ENCODE measurements at places on chromosomes 4 and X.

DNA sequence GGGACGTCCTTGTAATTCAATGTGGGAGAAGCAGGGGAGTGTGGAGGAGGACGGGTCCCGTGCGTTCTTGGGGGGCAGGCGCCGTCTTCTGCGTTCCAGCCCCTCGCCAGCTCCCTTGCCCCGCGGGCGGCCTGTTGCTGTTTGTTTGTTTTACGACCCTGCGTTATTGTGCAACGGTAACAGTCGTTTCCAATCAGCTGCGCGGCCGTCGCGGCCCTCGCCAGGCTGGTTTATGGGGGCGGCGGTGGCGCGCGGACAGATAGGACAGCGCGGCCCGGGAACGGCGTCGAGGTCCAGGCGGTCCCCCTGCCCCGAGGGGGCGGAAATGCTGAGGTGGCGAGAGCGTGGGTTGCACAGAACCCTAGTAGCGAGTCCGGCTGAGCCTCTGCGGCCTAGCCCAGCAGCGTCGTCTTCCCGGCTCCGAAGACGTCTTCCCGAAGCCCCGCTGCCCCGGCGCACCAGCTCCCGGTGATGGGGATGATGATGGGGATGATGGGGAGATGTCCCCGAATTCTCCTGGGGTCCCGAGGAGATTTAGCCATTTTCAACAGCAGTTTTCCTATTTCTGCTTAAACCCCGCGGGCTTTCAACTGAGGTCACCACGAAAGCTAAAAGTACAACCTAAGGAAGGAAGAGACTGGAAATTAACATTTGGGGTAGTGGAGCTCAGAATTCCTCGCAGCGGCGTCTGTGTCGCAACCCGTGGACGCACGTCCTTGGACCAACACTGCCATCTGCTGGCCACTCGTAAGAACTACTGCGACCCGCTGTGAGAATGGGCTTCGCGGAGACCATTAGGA lies 4.8 kb downstream of the PDGFRA start:
- peak; percentile 45 for DNase-seq

DNA sequence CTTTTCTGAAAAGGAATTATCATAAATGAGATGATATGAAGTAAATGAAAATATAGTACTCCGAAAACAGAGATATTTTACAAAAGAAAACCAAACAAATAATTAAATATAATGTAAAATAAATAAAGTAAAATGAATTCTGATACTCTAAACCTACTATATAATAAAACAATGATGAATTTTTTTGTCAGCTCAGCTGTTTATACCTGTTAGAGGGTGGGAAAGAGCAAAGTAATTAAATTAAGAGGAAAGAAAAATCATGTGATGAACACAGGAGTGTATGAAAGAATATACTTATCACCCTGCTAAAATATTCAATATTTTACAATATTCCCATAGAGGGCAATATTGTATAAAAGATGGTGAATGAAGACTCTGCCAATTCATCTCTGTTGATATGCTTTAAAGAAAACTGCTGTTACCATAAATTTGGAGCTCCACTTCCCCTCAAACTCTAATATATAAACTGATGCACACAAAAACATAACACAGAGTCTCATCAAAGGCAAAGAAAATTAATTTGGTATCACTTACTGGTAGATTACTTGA lies 6.5 kb upstream of the NDST4 start:
- no peak for DNase-seq

DNA sequence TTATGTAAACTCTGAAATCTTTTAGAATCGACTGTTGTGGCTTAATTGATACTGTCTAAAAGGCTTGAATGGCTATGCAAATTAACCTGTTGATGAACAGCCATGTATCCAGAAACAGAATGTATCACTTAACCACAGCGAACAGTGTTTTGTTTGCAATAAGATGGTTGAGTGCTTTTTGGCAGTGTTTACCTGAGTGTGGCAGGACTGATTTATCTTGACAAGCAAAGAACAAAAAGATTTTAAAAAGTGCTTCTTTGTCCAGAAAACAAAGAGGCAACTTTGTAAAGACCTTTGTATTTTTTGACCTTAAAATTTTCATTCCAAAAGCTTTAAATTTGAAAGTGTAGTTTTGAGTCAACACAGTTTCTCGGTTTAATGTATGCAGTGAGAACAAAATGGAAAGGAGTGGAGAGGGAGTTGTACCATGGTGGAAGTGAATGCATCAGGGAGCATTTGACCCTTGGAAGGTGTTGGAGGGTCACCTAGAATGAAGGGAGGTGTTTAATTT lies 18.0 kb downstream of the ARHGAP10 start:
- DNase-seq = no peak

DNA sequence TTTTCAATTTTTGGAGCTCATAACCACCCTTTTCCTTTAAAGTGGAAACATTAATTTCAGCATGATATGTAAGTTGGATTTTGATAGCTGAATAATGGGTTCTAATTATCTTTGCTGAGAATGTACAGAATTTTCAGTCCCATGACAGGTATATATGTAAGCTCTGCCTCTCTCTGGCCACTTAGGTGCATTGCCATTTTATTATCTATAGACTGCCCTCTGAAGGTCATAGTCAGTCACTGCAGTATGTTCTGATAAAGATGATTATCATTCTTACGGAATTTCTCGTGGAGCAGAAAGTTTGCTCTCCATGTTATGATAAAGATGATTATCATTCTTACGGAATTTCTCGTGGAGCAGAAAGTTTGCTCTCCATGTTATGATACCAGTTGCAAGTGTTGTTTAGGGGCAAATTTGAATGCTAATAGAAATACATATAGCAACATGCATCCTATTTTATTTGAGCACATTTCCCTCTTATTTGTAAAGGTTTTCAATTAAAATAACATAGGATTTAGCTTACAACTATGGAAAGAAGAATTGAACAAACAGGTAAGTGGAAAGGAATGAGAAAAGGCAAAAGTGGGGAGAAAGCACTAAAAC lies 10.4 kb downstream of the AFP start:
- DNase-seq = no peak

DNA sequence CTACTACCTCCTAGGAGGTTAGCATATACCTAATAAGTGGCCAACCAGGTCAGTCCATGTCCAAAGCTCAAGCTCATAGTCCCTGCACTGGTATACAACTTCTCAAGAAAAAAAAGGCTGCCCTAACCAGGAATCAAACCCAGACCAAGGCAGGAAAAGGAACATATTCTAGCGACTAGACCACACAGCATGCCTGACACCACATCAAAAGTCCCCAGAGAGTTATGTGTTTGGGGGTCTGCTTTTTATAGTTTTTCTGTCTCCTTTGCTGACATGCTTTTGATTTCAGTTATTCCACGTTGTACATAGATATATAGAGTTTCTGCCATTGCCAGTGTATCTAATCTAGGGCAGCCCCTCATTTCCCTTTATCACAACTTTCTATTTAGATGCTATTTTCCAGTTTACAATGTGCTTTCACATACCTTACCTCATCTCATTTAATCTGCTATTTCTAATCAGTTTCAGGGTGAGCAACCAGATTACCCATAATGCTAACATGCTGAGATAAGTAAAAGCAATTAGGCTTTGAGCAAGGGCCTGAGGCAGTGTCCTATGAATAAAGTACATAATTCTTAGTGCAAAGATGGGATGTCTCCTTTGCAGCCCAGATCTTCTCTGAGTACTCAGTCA lies 17.8 kb downstream of the ARHGEF6 start:
- no peak for DNase-seq

DNA sequence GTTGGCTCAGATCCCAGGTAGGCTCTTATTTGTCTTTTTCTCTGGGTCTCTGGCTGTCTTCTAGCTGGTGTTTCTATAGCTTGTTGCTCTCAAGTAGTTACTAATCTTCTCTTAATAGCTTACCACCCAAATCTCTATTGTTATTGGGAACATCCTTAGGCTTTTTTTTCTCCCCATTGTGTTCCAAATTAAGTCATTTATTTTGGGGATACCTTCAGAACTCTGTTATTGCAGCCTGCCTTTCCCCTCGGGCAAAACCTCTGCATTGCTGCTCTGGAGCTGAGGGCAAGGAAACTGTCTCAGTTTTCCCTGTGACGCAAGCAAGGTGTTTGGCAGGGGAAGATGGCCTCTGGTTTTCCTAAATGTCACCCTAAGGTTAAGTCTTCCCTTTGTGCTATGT lies 338.1 kb upstream of the ZCCHC13 start:
- DNase-seq = no peak

GRCh38 chrX:148161701-148162100 lies 180.6 kb downstream of the FMR1NB start:
- no peak for DNase-seq

DNA sequence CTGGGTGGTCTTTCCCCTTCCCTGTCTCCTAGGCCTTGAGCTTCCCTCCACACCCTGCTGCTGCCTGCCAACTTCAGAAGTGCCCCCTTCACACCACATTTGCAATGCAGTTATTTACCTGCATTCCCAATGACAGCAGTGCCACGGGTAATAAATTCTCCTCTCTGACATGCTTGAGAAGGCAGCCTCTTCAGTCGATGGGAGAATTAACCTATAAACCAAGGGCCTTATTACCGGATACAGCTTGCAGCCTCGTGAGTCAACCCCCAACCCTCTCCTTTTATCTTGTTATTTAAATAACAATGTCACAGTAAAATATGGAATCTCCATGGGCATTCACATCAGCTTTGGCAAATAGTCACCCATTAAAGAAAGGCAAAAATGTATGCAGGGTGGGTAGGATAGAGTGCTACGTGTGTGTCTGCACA lies 34.7 kb upstream of the LGI2 start:
- no peak for DNase-seq

DNA sequence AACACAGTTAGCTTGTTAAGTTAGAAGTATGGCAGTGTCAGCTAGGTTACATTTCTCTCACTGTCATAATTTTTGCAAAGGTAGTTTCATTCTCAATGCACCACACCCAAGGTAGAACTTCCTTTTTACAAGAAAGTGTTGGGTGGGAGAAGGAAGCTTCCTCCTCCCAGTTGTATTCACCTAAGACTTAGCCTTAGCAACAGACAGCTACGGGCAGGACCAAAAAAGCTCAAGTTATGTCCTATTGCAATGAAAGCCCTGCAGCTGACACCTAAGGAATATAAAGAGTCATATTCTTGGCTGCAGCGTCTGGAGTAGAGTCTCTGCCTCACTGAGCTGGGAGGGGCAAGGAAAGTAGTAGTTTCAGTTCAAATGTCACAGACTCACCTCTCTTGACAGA lies 25.1 kb upstream of the PRDM8 start:
- DNase-seq = no peak

DNA sequence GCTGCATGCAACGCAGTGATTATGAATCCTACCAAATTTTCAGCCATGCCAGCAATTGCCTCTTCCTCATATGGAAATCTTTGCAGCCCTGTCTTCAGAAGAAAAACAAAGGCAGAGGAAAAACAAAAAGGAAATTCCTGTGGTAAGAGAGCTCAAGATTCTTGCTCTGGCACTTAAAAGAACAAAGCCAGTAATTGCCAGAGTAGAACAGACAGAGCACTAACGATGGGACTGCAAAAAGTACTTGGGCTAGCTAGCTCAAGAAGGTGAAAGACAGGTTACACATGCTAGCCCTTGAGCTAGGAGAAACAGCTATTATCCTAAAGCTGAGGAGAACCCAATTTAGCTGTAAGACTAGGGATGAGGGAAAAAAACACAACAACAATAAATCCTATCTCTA lies 582.3 kb downstream of the KCNIP4 start:
- DNase-seq = no peak

DNA sequence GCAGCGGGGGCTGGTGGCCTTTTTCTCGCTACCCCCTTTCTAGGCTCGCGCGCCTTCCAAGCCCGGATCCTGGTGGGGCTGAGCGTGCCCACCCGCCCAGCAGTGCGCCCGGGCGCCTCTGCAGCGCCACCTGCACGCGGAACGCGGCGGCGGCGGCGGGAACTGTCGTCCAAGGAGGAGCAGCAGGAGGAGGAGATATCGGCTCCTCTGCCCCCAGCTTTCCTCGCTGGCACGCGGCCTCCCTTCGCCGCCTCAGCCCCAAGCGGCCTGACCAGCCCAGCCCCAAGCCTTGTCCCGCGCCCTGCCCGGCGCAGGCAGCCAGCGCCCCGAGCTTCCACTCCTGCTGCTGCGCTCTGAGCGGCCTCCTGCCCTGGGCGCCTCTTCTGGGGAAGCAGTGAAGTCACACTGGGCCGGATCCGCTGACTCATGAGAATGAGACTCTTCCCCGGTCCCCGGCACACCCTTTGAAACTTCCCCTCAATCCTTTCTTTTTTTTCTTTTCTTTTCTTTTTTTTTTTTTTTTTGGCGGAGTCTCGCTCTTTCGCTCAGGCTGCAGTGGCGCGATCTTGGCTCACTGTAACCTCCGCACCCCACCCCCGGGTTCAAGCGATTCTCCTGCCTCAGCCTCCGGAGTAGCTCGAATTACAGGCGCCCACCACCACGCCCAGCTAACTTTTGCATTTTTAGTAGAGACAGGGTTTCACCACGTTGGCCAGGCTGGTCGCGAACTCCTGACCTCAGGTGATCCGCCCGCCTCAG lies 10.6 kb upstream of the ELF4 start:
- peak; percentile 14 for DNase-seq

- no peak for DNase-seq
Observed at GRCh38 chr4:10006231-10006600, 15.1 kb downstream of the SLC2A9 start.

- no peak for DNase-seq
Observed at GRCh38 chrX:135436966-135437866, 15.5 kb downstream of the SMIM10L2A start.

DNA sequence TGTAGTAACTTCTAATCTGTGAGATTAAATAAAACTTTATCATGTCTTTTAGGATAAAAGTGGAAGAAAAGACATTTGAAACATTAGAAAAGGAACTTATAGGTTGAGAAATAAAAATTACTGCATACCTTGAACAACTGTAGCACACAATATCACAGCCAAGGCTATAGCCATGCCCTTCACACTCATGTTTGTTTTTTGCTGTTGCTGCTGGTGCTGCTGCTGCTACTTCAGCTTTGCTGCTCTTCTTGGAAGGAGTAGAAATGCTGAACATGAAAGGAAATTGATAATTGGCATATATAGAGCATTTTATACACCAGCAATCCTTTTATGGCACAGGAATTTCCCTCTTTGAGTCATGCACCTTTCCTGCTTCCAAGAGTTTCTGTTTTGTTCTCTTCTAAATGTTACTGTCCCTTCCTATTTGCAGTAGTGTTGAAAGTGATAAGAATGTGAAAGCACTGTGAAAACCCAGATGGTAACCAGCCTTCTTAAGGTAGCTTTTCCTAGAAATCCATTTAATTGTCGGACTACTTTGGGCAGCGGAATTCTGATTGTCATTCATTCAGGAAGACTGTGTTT lies at the start of gene CXCL11:
Gene CXCL11 (minus strand): TSS at position 272 of the 582 bp plus-strand sequence. CDS start 83 bp downstream, at position 189.
- no peak for DNase-seq

DNA sequence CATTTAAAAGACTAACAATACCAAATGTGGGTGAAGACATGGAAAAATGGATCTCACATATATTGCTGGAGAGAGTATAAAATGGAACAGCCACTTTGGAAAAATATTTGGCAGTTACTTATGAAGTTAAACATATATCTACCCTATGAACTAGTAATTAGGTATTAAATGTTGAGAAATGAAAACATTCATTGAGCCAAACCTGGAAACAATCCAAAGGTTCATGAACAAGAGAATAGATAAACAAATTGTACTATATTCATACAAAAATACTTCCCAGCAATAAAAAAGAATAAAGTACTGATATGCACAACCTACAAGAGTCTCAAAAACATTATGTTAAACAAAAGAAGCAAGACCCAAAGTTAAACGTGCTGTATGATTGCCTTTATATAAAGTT lies 4.0 kb upstream of the EGF start:
- no peak for DNase-seq

GRCh38 chr4:23938796-23939195 lies 48.9 kb upstream of the PPARGC1A start:
- DNase-seq = no peak

All from stimulated activated CD4-positive, alpha-beta T cell treated with anti-CD3 and anti-CD28 coated beads, Interleukin-1b, Interleukin-23, amount 100 ng/mL, for 1 hour (primary cell).